Activated CD8-positive, alpha-beta memory T cell treated with anti-CD3 and anti-CD28 coated beads for 1 hour (primary cell): ENCODE measurements at places on chromosomes 7 and 10.

DNA sequence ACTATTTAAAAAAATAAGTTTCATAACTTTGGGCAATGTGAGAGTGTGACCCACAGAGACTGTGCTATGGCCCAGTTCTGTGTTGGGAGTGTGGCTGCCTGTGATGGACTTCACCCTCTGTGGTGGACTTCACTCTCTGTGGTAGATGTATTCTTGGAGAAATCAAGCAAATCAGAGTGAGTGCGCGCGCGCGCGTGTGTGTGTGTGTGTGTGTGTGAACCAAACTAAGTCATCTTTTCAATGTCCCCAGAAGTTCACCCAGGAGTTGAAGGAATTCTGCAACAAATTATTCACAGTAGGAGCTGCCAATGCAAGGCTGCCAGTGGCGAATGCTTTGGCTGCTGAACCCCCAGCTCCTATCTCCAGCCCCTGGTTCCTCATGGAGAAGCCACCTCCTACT is 184.5 kb downstream of the ADAM12 start:
- no peak for DNase-seq

DNA sequence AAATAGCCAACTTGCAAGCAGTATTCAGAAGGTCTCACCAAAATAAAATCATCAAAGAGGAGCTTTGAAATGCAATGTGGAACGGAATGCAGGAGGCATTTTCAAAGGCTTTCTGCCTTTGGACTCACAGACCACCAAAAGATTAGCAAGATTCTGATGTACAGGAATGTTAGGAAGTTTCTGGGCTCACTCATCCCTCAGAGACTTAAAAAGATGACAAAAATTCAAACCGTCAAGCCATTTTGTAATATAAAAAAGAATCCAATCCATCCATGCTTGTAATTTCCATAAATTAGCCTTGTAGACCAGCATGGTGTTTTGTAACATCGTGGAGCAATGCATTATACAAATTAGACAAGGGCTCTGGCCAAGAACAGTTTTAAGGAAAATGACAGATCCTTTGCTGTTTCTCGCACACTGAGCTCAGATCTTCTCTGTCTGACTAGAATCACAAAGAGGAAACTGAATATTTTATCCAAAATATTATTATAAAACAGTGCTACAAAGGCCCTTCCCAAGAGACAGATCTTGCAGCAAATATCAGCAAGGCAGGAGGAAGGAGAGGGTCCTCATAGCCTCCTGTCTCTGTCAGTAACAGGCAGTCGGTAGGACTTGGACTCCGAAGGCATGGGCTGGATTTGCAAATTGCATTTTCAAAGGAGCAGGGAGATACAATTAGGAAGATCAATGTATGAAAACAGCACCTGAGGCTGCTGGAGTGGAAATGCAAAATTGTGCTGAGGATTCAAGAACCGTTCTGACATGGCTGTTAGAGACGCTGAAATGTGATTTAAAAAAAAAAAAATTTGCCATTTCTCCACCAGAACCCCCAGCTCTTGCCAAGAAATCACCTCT is 57.4 kb upstream of the NRP1 start:
- DNase-seq: no peak

DNA sequence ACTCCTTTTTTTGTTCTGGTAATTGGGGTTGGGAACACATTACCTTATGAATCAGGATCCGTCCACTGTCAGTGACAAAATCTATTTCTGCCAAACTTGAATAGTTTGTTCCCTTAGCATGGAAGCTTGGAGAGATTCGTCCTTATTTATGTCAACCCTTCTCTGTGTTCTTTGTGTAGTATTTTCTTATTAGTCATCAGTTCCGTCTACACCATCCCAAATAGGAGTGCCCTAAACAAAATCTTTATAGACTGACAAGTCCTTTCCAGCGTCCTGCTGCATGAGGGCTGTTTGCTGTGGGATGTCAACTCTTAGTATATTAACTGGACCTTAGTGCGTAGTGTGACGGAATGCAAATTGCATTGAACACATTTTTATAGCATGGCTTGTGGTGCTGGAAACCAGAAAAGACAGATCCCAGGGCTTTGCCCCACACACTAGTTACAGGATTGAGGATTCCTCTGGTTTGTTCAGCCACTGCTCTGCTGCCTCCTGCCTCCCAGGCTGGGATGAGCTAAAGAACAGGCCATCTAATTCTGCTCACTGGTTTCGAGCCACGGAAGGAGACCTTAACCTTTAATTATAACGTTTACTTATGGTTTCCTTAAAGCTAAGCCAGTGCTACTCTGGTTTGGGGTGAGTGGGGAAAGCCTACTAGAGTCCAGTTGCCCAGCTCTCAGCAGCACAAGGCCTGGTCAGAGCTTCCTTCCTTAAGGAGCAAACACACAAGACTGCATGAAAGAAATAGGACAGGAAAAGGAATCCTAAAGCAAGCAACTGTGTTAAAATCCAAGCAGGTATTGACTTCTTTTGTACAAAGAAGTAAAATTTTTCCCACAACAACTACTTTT is 194.4 kb downstream of the CCSER2 start:
- DNase-seq: no peak

DNA sequence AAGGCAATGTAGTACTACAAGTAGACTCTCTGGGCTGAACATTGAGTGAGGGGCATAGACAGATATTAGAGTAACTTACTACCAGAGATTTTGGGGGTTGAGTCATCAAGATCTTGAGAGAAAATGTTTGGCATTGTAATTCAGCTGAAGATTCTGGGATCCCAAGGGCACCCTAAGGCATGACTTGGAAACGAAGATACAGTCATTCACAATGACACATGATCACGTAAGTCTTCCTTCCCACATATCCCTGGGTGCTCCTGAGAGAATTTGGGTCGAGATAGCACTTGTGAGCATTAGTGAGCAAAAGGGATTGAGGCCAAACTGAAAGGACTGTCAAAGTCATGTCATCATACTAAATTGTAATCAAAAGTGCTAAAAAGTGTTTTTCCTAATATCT is 192.5 kb upstream of the PCLO start:
- no peak for DNase-seq

GRCh38 chr7:46390042-46390441 is 469.0 kb upstream of the IGFBP3 start:
- no peak for DNase-seq

- DNase-seq: no peak
Observed at GRCh38 chr10:102815790-102816549, 21.2 kb downstream of the CYP17A1 start.

GRCh38 chr7:99386584-99387238 is 12.2 kb downstream of the ARPC1B start:
- DNase-seq: no peak

DNA sequence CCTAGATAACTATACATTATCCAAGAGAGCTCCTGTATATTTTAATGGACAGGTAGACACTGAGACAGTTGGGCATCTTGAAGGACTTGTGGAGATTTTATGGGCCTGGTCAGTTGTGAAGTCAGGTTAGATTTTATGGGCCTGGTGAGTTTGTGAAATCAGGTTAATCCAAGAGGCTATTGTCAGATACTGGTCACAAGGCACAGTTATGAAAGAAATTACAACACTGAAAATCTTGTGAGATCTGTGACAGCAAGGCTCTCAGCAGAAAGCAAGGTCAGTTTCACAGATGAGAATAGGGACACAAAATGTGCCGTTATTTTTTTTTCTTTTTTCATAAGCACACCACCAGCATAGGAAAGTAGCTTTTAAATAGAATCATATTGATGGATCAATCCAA is 167.6 kb downstream of the VTI1A start:
- DNase-seq: no peak

- no peak for DNase-seq
Observed at GRCh38 chr10:62734781-62735463, 69.6 kb upstream of the ADO start.

- no peak for DNase-seq
Observed at GRCh38 chr10:24683554-24683953, 40.1 kb downstream of the ARHGAP21 start.

DNA sequence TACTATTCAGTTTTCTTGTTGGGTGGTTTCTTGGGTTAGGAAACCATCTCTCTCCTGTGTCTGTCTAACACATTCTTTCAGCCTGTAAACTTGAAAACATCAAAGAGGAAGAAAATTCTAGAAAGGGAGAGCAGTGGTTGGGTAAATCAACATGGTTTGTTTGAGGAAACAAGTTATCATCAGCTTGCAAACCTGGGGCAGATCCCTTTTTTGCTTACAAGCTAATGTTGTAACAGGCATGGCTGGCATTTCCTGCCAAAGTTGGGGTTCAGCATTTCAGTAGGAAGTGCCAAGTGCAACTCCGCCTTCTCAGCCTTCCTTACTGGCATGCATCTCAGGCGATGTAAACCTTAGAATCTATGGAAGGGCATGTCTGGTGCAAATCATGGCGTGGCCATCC is 112.6 kb downstream of the EEPD1 start:
- DNase-seq: no peak
